Frontal cortex (tissue), 4 donors: ENCODE measurements at places on chromosomes 16 and 17.

DNA sequence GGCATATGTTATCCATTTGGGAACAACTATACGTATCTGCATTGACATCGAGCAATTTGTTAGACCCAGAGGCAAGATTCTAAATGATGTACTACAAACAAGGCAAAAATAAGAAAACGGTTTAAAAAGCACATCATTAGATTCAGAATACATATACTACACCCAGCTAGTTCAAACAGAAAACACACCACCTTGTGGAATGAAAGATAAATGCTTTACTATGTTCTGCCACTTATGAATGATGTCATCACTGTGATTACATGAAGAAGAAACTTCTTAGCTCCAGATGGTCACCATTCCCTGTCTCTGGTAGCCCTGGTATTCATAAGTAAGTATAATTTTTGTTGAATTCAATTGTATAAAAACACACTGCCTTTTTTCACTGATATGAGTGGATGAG lies 7.8 kb downstream of the NACA2 start:
- DNase-seq: no peak

GRCh38 chr16:49643429-49644144 lies 212.3 kb downstream of the ZNF423 start:
- DNase-seq: no peak

GRCh38 chr16:3498988-3499387 lies 1.8 kb upstream of the CLUAP1 start:
- DNase-seq: no peak

DNA sequence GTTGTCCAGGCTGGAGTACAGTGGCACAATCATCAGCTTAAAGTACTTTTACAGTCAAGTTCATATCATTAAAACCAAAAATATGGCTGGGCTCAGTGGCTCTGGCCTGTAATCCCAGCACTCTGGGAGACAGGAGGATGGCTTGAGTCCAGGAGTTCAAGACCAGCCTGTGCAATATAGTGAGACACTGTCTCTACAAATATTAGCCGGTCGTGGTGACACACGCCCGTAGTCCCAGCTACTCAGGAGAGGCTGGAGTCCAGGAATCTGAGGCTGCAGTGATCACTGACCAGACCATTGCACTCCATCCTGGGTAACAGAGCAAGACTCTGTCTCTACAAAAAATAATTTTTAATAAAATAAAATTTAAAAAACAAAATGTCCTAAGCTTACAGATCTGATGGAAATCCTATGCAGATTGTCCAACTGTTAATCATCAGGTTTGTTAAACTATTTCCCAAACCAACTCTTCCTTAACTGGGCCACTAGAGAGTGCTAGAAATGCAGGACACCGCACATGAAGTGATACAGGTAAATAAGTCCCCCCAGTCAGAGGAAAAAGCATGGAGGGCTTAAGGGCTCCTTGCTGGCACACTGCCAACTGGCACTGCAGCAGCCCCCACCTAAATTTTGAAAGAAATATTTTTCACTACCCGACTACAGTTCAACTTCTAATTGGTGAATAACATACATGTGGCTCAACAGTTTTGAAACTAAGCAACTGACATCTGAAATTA lies 2.8 kb downstream of the USP22 start:
- DNase-seq: no peak

GRCh38 chr17:57588086-57588485 lies 157.0 kb downstream of the CCDC182 start:
- no peak for DNase-seq

DNA sequence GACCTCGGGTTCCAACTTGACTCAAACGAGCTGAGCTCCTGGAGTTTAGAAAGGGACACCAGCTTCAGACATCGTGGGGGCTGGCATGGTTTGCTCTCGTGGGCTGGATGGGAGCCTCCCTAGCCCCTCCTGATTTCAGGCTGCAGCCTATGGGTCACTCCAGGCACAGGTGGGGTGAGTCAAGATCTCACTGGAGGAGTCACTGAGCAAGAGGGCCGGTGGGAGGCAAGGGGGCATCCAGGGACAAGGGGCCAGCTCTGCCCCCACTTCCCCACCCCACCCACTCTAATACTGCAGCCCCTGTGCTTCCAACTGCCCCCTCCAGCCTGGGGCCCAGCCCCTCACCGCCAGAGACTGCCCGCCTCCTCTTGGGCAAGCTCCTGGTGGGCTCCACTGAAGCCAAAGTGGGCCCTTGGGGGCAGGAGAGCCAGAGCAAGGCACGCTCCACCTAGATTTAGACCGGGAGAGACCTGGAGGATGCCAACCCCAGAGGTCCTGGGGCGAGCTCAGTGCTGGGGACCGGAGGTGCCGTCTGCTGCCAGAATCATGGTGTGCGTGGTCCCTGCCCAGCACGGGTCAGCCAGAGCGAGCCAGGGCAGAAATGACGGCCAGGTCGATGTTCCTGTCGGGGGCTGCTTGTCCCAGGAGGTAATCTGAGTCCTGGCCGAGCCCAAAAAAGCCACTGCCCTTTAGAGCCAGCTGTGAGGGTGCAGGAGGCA lies 6.4 kb downstream of the SLC16A3 start:
- no peak for DNase-seq

- DNase-seq: no peak
Observed at GRCh38 chr17:48137656-48138055, 30.1 kb downstream of the SNX11 start.

- DNase-seq: no peak
Observed at GRCh38 chr17:51951741-51952140, 206.8 kb downstream of the CA10 start.

DNA sequence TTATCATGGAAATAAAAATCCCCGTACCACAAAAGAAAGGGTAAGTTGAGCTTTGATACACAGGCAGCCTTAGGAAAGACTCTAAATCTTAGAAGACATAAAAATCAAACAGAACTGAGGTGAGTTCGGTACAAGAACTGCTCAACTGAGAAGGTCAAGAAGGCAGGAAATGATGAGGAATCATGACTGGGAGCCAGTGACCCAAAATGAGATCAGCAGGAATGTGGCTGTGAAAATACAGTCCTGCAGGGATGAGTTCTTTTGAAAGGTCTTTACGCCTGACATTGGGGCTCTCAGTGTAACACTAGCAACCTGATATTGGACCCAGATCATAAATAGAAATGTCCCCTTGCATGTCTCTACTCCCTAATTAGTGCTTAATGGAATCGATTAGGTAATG lies 56.3 kb upstream of the CDH11 start:
- DNase-seq: no peak

- no peak for DNase-seq
Observed at GRCh38 chr16:62751218-62751617, 715.0 kb upstream of the CDH8 start.

DNA sequence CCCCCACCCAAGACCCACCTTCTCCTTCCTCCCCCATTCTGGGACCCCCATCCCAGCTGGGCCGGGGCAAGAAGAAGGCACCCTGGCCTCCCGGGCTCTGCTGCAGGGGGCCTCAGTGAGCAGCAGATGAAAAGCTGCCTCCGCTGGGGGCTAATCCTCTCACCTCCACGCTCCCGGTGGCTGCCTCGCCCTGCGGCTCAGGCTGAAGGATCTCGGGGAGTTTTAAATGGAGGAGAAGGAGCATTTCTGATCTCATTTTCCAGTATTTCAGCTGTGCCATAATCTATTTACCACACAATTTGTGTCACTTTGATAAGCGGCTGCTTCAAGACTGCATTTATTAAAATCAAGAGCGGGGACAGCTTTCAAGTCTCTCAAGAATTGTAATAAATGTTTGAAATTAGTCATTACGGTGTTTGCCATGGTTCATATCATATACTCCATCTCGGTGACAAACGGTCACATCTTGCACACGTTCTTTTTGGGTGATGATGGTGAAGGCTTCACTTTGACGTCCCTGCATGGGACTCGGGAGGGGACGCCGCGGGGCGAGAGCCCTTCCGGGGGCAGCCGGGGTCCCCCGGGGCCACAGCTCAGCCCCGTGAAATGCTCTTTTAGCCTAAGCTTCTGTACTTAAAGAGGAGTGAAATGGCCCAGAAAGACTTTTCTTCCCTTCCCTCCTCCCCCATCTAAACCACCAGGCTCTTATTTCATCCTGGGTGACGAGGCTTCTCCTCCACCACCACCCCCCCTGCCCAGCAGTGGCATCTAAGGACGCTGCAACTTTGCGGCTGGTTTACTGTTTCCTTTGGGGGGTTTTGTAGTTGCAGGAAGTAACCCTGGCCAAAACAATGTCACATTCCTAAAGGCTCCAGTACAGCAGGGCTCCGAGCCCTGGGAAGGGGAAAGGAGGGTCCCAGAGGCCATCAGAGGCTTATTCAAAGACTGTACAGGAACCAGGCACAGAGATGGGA lies 313.1 kb upstream of the TNRC6C start:
- no peak for DNase-seq

DNA sequence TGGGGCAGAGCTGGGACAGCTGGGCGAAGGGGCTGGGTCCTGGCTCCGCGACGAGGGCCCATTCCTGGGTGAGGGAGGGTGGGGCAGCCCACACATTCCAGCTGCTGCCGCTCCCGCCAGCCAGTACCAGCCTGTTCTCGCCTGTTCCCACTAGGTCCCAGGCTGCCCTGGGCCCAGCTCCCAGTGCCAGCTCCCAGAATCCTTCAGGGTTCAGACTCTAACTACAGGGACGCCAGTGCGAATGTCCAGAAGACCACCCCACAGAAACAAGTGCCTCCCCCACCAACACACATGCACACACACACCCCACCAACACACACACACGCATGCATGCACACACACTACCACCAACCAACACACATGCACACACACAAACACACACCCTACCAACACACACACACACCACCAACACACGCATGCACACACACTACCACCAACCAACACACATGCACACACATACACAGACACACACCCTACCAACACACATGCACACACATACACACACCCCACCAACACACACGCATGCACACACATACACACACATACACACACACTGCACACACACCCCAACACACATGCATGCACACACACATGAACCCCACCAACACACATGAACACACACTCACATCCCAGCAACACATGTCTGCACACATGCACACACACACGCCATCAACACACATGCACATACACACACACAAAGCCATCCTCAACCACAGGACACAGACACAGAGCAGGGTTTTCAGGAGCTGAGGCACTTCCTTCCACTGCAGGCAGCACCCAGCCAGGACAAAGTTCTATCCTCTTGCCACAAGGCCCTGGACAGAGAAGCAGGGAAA lies 27.5 kb upstream of the KRT17 start:
- DNase-seq: no peak

DNA sequence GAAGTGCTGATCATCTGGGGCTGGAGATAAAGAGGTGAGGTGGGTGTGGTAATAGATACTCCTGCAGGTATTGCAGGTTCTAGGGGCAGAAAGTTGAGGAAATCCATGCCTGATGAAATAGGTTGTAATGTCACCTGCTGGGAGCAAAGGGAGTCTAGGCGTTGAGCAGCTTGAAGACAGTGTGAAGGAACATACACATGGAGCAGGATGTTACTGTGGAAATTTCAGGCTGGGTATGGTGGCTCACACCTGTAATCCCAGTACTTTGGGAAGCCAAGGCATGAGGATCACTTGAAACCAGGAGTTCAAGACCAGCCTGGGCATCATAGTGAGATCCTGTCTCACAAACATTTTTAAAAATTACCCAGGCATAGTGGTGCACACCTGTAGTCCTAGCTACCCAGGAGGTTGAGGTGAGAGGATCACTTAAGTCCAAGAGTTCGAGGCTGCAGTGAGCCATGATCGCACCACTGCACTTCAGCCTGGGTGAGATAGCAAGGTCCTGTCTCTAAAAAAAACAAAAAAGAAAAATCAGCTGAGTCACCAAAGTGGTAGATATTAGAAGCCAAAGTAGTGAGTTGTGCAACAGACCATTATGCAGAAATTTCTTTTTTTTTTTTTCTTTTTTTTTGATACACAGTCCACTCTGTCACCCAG lies 9.1 kb upstream of the CRYBA1 start:
- no peak for DNase-seq

- no peak for DNase-seq
Observed at GRCh38 chr17:82596296-82596695, 51.9 kb downstream of the WDR45B start.
